Activated naive CD4-positive, alpha-beta T cell (primary cell): ENCODE measurements at places on chromosomes 6 and 20.

- DNase-seq = no peak
Measured at GRCh38 chr20:3195590-3196237, 8.8 kb downstream of the DDRGK1 start.

DNA sequence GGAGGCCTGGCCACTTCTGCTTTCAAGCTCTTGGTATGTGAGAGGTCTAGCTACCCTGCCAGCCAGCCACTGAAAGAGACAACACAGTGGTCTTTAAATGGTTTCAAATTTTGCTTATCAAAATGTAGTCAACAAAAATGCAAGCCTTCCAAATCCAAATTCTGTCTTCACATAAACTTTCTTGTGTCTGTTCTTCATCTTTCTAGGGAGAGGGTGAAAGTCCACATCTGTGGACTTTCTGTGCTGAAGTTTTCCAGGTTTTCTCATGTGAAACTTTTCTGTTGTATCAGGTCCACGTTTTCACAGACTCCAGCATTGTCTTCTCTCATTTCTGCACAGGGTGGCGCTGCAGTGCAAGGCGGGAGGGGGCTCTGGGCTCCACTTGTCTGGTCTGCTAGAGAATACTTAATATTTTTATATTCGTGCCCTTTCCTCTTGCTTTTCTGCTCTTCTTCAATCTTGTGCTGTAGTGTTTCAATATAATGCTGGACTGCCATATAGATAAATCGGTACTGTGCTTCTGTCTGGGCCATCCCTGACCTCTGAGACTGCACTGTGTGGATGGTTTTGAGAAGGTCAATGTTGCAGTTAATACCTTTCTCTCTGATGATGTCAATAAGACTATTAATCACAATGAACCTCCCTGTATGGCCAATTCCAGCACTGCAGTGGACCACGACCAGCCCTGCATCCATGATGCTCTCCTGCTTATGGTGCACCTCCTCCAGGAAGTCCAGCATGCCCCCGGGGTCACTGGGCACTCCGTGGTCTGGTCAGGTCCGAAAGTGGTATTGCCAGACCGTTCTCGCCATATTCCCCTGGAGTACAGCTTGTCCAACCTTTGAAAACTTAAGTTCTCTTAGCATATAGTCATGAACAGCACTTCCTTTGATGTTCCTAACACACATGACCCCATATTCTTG lies 161.6 kb upstream of the TNFAIP3 start:
- peak; percentile 63 for DNase-seq

DNA sequence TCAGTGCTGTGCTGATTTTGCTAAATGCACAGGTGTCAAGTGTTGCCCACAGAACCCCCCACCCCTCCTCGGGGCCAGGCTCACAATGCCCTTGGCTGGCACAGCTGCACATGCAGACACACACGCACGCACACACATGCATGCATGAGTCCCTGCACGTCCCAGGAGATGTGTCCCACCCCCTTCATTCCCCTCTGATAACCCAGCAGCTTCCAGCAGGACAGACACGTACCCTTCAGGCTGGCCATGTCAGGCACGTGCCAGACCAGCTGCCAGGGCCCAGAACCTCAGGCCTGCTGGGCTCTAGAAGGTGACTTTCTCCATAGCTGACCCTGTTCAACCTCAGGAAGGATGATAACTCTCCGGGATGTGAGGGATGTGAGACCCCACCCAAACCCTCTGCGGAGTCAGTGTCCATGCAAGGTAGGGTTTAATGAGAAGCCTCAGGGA lies 44.4 kb downstream of the MRPL14 start:
- DNase-seq = no peak

GRCh38 chr20:51767867-51768758 lies at the start of gene ATP9A:
Gene ATP9A, minus strand, starts transcription at chr20:51768390. Its CDS starts 21 bp downstream, at chr20:51768369.
- DNase-seq = no peak

GRCh38 chr20:25318471-25319240 lies 70.8 kb downstream of the PYGB start:
- no peak for DNase-seq

- no peak for DNase-seq
Measured at GRCh38 chr6:72081871-72082270, 195.5 kb downstream of the RIMS1 start.

GRCh38 chr6:94751641-94752329 lies 825.5 kb upstream of the MANEA start:
- no peak for DNase-seq

- DNase-seq = no peak
Measured at GRCh38 chr20:33687993-33688937, 2.1 kb upstream of the E2F1 start.

DNA sequence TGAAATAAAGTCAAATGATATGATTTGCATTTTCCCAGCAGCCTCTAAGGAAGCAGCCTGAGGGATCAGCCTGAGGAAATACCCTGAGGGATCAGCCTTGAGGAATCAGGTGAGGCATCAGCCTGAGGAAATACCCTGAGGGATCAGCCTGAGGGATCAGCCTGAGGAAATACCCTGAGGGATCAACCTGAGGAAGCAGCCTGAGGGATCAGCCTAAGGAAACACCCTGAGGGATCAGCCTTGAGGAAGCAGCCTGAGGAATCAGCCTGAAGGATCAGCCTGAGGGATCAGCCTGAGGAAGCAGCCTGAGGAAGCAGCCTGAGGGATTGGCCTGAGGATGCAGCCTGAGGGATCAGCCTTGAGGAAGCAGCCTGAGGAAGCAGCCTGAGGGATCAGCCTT lies 669.7 kb upstream of the AGPAT4 start:
- no peak for DNase-seq

- no peak for DNase-seq
Measured at GRCh38 chr6:10312445-10312844, 102.4 kb downstream of the TFAP2A start.

DNA sequence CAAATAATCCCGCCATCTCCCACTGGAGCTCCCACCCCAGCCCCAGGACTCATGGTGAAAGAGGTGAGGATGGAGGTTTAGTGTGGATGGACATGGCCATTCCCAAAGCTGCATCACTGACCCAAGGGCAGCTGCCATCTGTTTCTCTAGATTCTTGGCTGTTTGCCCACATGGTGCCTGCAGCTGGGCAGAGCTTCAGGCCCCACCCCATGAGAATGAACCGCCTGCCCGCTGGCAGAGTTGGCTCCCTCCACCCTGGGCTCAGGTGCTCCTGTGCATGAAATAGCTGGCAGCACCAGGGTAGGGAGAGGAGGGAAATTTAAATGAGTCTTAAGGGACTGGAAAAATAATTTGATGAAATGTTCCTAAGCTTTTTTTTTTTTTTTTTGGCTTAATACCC lies 17.4 kb downstream of the SCML4 start:
- DNase-seq = no peak

DNA sequence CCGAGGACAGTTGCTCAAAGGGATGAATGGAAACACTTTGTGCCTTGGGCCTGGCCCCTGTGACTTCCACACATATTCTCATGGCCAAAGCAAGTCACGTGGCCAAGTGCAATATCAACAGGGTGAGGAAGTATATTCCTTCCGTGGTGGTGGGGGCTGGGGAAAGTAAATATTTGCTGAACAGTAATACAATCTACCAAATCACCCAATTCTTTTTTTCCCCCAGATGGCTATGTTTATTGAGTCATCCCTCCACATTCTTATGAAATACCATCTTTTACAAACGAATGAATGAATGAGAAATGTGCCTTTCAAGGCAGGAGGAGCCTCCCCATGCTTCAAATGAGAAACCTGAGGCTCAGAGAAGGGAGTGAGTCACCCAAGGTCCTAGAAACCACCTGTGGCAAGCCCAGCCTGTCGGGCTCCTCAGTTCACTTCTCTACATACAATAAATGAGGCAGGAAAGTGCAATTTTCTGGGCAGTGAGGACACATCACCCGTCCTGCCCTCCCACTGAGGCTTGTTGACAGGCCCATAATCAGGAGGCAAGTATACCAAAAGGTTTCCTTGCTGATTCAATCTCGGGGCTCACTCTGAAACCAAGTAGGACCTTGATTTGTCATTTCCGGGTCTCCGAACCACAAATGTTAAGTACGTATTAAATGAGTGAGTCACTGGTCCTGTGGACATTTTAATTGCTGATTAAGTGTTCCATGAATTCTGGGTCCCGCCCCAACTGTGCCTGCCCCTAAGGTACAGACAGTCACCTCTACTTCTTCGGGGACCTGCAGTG lies 25.3 kb upstream of the TOP1 start:
- no peak for DNase-seq

DNA sequence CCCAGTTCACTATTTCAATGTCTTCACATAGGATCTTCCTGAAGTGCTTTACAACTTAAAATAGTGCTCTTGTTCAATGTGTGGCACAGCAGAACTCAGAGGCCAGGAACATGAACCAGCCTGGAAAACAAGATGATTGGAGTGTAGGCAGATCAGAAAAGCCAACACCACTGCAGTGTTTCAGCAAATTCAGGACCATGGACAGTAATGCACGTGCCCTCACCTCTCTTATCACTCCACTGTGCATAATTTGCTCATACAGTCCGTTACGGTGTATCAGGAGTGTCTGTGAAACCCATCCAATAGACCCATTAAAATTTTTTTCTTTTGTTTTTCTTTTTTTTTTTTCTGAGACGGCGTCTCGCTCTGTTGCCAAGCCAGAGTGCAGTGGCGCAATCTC lies 27.6 kb upstream of the HACE1 start:
- no peak for DNase-seq

DNA sequence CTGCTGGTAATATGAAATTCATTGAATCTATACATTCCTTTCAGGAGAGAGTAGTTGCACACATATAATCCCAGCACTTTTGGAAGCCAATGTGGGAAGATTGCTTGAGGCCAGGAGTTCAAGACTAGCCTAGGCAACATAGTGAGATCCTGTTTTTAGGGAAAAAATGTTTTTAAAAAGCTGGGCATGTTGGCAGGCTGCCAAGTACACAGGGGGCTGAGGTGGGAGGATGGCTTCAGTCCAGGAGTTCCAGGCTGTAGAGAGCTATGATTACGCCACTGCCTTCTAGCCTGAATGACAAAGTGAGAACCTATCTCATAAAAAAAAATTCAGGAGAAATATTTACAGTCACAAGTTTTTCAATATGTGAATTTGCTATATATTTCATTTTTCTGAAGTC lies 71.9 kb downstream of the GRM1 start:
- no peak for DNase-seq

GRCh38 chr20:47243532-47244305 lies 112.8 kb downstream of the ZMYND8 start:
- no peak for DNase-seq

GRCh38 chr20:57998981-57999464 lies 229.4 kb downstream of the ANKRD60 start:
- DNase-seq = no peak

GRCh38 chr6:168029459-168030217 lies 32.2 kb downstream of the KIF25 start:
- no peak for DNase-seq

GRCh38 chr6:106281088-106281487 lies 44.5 kb downstream of the ATG5 start:
- no peak for DNase-seq

DNA sequence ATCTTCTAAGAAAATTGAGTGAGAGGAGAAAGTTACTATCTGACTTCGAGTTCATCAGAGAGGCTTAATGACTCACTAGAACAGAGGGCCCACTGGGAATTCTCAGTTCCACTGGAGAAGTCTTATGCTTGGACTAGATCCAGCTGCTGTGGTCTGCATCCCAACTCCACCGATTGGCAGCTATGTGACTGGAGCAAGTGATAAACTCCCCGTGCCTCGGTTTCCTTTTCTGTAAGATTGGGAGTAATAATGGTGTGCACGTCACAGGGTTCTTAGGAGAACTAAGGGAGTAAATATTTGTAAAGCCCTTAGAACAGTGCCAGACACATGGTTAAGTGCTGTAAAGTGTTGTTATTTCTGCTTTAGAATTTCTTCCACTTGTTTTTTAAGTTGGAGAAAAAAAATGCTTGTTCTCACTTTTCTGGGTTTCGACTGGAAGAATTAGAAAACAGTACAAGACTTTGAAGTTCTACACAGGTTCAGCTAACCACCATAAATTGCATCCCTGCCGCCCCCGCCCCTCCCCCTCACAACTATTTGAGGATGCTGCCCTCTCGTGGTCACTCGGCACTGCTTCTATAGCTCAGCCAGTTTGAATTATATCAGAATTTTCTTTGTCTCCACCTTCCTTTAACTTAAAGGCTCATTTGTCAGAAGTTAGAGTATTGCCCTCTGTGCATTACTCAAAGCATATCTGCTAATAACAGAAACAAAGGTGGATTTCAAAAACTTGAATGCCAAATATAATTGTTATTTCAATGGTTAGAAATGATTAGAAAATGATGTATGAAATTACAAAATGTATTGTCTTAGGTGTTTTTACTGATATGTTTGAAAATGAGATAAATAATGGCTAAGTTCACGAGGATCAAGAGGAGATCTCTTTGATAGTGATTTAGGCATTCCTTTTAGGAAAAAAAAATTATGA lies 95.0 kb upstream of the IFNGR1 start:
- DNase-seq = peak; percentile 60

DNA sequence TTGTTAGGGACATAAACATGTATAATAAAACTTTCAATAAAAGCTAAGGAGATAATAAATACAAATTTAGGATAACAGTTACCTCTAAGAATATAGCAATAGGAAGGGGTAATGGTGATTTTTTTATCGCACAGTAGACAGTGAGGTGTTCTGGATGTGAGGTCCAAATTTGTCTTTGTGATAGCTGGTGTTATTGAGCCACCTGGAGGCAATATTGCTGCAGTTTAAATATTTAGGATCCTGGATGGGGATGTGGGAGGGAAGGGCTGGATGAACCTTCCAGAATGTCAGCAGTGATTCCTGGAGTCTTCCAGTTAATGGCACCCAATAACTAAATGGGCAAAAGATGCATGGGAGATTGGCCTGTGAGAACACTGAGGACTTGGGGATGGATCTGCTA lies 13.9 kb downstream of the DEFB123 start:
- DNase-seq = no peak

DNA sequence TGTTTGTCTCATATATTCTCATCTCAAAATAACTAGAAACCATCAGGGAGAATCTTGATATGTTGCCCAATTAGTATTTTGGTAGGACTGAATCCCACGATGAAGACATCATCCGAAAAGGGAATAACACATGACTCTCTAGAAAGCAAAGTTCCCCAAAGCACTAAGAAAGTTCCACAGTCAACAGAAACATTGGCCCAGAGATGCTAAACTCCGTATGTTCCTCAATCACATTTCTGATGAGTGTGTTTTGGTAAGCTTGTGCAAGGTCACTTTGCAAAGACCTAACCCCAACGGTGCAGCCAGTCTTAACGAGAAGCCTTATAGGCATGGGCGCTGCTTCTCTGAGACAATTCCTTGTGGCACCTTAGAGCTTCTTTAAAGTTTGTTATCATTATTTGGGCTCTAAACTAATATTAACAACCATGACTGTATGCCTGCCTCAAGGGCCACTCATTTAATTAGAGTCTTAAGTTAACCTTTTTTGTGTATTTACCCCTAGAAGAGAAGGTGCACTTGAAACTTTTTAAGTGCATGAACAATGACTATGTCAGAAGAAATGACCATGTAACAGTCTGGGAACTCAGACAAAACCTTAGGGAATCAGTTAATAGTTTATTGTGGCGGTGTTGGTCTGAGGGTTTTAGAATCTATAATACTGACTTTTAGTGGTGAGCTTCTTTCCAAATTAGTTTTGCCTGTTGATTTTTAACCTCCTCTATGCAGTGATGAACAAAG lies 202.0 kb upstream of the RAB32 start:
- no peak for DNase-seq
